ENCODE measurements at places on chromosomes 4 and X. TPM values are rescaled to one million over a fixed set of nuclear protein-coding genes. Genes with fewer than 3 reads are reported as not detected.

DNA sequence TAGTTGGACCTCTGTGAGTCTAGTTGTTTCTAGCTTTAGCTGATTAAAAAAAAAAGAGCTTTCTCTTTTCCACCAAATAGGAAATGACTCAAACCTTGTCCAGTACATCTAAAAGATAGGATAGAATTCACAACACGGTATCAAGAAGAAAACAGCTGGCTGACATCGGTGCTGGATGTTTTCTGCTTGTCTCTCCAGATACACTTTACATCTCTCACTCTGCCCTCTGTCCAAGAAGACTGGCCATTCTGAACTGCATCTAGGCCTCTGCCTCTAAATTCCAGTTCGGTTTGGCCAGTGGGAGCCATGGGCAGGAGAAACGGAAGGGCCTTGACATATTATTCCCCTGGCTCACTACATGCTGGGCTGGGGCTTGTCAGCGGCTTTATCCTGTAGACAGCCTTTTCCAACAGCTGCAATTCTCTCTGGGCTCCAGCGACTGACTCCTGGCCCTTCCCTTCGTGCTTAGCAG is 57.3 kb upstream of the SHISA3 start:
- DNase-seq: no peak

ZDHHC15 gene
- 2.0 TPM for total RNA-seq

GRCh38 chrX:46754586-46755061 is 4.3 kb downstream of the SLC9A7 start:
- no peak for DNase-seq

CXCL3 gene
- total RNA-seq: 0.43 TPM

DNA sequence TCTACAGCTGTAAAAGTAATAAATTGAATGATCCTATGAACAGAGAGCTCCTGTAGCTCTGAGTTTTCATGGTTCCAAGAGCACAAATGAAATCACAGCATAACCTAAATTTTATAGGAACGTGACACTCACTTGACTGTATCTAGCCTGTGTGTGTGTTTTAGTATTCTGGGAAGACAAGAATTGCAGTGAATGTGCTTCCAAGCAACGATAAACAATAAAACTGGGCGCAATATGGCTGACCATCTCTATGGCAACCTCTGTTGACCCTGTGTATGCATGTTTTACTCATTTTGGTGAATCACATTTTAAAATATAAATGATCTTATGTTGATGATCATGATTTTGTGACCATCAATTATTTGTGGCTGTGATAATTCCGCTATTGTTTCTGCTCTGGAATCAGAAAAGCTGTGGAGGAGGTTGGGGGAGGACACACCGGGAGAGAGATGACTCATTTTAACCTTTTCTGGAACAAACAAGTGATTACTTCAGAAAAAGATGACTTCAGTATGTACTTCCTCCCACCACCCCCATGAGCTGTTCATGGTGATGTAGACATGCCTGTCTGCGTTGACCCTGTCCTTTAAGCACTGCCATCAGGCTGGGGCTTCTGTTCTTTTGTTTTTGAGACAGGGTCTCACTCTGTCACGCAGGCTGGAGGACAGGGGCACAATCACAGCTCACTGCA is 31.8 kb downstream of the USP11 start:
- DNase-seq: no peak

- DNase-seq: no peak
Measured at GRCh38 chr4:140659943-140660700, 91.4 kb upstream of the UCP1 start.

Data from cardiac septum (tissue), 1 donor.